ENCODE measurements at places on chromosomes 1 and 21. TPM values are rescaled to one million over a fixed set of nuclear protein-coding genes. Genes with fewer than 3 reads are reported as not detected.

The ZFYVE9 gene
- total RNA-seq, result 8.3 TPM

The AKIRIN1 gene
- 79.8 TPM for total RNA-seq

The LCE1A gene
- total RNA-seq, result not detected

The MAP10 gene
- total RNA-seq, result 1.5 TPM

The LCE1B gene
- not detected for total RNA-seq

DNA sequence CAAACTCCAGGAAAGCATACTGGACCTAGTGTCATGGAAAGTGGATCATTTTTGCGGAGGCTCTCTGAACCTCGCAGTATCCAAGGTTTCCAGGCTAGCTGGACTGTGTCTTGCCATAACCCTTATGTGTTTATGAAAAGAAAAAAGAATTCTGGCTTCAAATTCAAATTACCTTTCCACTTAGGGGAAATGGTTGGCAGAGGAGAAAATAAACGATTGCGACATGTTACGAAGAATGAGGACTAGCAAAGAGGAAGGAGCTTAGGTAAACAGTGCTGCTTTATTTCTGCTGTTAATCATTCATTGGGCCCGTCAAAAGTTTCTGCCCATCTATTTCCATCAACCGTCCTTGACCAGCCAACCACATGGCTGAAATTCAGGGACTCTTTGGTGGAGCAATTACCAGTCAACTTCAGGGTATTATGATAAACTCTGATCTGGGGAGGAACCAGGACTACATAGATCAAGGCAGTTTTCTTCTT is at the start of gene C4BPA:
TSS of gene C4BPA (plus strand) at position 342 of the 482 bp plus-strand sequence. CDS start 8,793 bp downstream, outside the sequence.
- DNase-seq, result no peak

GRCh38 chr1:52677076-52677806 is 20.9 kb downstream of the COA7 start:
- DNase-seq, result no peak

DNA sequence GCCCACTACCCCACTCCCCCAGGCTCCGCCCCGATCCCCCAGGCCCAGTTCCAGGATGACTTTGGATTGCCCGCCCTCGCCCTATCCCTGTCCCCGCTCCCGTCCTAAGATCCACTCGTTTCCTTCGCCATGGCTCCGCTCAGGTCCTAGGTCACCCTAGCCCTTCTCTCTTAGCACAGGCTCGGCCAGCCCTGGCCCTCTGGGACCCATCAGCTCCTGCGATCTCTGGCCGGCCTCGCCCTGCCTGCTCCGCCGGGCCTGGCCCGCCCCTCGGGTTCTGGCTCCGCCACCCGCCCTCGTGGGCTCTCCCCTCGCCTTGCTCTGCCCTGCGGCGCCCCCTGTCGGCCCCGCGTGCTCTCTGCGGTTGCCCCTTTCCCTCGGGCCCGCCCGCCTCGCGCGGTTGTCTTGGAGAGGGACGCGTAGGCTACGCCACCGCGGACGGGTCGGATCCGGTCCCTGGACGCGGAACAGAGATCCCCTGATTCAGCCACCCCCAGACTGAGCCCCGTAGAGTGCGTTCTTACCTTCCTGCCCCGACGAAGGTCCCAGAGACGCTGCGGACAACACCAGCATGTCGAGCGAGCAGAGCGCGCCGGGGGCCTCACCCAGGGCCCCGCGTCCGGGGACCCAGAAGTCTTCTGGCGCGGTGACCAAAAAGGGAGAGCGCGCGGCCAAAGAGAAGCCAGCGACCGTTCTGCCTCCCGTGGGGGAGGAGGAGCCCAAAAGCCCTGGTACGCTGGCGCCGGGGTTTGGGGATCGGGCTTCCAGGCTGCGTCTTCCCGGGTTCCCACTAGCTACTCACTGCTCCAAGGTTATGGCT is at the start of gene LRRC71:
TSS of gene LRRC71 (plus strand) at position 400 of the 820 bp plus-strand sequence. CDS start at position 572, 172 bp downstream.
- DNase-seq, result peak; percentile 42

Measured in T-cell (primary cell).